ENCODE measurements at places on chromosomes 6 and 20.

GRCh38 chr6:28634761-28635546 is 109.3 kb downstream of the GPX5 start:
- no peak for DNase-seq

GRCh38 chr6:91337967-91338366 is 751.1 kb upstream of the MAP3K7 start:
- DNase-seq = no peak

GRCh38 chr6:117829594-117830319 is 77.3 kb upstream of the SLC35F1 start:
- no peak for DNase-seq

- DNase-seq = peak; percentile 39
Observed at GRCh38 chr6:17156112-17156921, 54.5 kb downstream of the STMND1 start.

- no peak for DNase-seq
Observed at GRCh38 chr6:135895231-135895911, 43.9 kb downstream of the PDE7B start.

DNA sequence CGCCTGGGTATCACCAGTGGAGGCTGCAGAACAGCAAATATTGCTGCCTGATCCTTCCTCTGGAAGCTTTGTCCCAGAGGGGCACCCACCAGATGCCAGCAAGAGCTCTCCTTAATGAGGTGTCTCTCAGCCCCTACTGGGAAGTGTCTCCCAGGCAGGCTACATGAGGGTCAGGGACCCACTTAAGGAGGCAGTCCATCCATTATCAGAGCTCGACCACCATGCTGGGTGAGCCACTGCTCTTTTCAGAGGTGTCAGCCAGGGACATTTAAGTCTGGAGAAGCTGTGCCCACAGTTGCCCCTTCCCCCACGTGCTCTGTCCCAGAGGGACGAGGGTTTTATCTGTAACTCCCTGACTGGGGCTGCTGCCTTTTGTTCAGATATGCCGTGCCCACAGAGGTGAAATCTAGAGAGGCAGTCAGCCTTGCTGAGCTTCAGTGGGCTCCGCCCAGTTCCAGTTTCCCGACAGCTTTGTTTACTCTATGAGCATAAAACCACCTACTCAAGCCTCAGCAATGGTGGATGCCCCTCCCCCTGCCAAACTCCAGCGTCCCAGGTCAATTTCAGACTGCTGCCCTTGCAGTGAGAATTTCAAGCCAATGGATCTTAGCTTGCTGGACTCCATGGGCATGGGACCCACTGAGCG is 25.9 kb upstream of the AIG1 start:
- DNase-seq = no peak

GRCh38 chr6:134875367-134875766 is 74.5 kb downstream of the ALDH8A1 start:
- no peak for DNase-seq

DNA sequence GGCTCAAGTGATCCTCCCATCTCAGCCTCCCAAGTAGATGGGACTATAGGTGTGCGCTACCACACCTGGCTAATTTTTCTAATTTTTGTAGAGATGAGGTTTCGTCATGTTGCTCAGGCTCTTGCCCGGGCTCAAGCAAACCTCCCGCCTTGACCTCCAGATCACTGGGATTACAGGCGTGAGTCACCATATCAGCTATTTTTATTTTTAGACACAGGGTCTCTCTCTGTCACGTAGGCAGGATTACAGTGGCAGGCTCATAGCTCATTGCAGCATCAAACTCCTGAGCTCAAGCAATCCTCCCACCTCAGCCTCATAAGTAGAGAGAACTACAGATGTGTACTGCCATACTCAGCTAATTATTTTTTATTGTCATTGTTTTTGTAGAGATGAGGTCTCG is 41.7 kb downstream of the SLC23A2 start:
- no peak for DNase-seq

GRCh38 chr6:144316862-144317195 is 31.7 kb downstream of the UTRN start:
- no peak for DNase-seq

GRCh38 chr6:30480536-30481156 is 8.7 kb upstream of the HLA-E start:
- DNase-seq = no peak

- DNase-seq = no peak
Observed at GRCh38 chr6:108524528-108525248, 36.0 kb upstream of the FOXO3 start.

DNA sequence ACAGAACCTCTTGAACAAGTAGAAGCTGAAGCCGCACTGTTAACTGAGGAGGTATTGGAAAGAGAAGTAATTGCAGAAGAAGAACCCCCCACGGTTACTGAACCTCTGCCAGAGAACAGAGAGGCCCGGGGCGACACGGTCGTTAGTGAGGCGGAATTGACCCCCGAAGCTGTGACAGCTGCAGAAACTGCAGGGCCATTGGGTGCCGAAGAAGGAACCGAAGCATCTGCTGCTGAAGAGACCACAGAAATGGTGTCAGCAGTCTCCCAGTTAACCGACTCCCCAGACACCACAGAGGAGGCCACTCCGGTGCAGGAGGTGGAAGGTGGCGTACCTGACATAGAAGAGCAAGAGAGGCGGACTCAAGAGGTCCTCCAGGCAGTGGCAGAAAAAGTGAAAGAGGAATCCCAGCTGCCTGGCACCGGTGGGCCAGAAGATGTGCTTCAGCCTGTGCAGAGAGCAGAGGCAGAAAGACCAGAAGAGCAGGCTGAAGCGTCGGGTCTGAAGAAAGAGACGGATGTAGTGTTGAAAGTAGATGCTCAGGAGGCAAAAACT is 40.1 kb downstream of the ZBTB2 start:
- no peak for DNase-seq

- DNase-seq = no peak
Observed at GRCh38 chr20:37350649-37351574, 5.0 kb downstream of the SRC start.

- DNase-seq = no peak
Observed at GRCh38 chr6:35633579-35634089, 55.1 kb downstream of the FKBP5 start.

DNA sequence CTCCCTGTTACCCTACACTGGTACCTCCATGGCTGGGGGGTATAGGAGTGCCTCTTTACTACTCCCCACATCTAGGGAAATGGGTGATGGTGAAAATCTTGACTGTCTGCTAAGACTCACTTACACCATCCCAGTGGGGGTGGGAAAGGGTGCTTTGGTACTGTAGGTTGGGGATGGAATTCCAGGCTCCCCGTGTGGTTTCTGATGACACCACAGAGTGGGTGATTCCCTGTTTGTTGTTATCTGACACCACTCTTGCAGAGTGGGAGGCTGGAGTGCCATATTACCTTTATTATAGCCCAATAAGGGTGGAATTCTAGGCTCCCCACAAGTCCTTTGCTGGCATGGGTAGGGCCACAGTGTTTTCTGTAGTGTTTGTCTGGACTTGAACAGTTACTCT is 264.6 kb upstream of the MAN1A1 start:
- DNase-seq = no peak
